ENCODE measurements at places on chromosomes 4 and X.

- no peak for DNase-seq
Observed at GRCh38 chrX:119266364-119266995, 30.4 kb downstream of the PGRMC1 start.

DNA sequence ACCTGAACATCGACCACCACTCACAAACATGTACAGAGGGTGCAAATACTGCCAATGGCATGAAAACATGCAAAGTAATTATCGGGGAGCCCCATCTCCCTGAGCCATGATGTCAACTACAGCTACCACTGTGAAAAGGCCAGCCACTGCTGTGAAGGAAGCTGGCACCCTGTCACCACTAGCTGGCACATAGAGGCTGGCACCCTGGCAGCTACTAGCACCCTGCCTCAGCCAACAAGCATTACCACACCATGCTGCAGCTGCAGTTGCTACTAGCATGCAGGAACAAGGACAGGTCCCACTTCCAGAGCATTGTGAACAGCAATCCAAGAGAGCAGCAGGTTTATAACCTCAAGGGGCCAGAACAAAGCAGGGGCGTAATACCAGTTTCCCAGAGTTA is 81.4 kb downstream of the PRR32 start:
- DNase-seq = no peak

GRCh38 chr4:20590849-20591248 is 109.4 kb upstream of the PACRGL start:
- DNase-seq = no peak

GRCh38 chr4:89048906-89049601 is 7.9 kb downstream of the FAM13A start:
- DNase-seq = no peak

DNA sequence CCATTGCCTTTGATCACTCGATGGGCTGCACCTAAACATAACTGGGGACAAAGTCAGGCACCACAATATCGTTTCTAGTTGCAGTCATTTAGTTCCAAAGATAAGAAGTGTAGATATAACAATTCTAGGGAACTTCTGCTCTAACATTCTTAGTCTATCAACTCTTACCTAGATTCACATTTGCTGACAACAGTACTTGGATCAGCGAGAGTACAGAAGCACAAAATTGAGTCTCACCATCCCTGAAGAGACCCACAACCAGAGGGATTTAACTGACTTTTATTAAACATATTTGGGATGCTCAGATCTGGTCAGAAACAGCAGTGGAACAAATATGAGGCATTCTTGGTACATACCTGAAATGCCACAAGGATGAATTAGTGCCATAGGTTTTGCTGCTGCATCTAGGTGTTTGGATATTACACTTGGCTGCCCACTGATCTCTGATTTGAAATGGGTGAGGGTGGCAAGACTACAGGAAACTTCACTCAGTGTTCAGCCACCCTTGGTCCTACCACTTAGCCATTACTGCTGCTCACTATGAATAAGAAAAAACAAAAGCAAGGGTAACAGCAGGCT is 28.9 kb upstream of the HUWE1 start:
- no peak for DNase-seq

DNA sequence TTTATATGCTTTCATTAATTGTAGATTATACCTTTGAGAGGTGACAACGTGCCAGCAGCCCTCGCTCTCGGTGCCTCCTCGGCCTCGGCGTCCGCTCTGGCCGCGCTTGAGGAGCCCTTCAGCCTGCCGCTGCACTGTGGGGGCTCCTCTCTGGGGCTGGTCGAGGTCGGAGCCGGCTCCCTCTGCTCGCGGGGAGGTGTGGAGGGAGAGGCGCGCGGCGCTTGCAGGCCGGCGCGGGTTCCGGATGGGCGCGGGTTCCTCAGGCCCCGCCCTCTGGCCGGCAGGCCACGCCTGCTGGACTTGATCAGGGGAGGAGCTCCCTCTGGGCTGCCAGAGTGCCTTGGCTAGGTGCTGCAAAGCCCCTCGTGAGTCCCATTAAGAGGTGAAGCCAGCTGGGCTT is 321.1 kb upstream of the PCDH18 start:
- no peak for DNase-seq

All from T-helper 1 cell (primary cell).